ENCODE measurements at places on chromosomes 12 and 14.

DNA sequence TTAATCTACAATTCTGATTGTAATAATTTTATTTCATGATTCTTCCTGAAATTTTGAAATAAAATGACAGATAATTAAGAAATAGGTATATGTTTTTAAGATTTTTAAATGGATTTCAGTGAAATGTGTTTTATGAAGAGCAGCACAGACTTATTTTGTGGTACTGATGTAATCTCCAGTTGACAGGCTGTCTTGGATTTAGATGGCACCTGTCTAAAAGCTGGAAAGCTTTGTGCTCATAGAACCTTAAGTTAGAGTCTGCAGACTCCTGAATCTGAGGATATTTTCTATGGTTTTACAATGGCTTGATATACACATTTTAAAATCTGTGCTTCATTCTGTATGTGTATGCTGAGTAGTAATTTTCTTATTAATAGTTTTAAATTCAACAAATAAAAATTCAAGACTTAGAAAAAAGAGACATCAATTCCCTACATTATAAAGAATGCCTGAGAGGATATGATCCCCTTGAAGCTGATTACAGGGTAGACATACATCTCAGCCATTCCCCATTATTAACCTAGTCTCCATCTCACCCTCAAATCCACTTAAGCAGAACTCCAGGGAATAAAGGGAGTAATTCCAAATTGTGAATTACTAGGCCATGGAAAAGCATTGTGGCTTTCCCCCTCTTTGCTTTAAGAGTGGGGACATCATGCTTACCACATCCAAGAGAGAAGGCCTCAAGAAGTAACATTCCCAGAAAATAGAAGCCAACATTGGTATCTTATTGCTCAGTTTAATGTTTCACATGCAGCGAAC lies 33.7 kb upstream of the ACSS3 start:
- no peak for DNase-seq

DNA sequence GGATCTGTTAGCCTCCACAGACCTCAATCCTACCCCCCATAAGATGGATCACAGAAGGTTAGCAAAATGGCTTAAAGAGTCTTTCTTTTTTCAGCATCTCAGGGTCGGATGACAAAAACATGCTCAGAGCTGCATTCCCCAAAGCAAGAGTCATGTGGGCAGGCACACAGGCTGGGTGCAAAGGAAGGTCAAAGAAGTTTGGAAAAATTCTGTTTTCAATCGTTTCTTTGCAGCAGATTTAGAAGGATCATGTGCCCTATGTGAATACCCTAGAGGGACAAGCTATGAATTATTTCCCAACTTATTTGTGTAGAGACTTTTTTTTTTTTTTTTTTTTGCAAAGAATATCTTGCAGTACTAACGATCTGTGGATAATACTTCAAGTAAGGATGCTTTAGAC lies 845.4 kb downstream of the VRK1 start:
- DNase-seq, result no peak

DNA sequence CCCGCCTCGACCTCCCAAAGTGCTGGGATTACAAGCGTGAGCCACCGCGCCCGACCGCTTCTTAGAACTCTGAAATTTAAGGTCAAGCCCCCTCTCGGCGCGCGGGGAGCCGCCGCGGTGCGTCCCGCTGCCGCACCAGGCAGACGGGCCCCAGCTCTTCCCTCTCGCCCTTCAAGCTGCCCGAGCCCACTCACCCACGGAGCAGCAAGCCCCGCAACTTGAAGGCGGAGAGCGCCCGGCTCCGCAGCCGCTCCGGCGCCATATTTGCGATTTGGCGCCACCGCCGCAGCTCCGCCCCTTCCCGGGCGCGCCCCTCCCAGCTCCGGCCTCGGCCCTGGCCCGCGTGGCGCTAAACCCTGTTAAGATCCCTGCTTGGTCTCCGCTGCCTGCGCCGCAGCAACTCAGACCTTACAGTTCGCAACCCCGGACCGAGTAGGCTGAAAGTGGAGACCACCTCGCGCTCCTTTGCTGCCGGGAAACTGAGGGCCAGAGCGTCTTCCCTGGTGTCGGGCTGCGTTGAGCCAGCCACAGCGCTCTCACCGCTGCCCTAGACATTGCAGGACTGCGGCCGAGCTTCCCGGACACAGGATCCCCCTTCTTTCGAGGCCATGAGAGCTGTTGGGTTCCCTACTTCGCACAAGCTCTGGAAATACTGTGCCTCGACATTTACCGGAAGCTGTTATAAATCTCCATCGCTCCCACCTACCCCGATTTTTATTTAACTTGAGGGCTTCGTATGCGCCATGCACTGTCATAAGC lies at the start of gene POLE2:
Gene POLE2, minus strand, starts transcription at position 273 of the 759 bp plus-strand sequence. Its CDS starts 11 bp downstream, at position 262.
- peak; percentile 67 for DNase-seq

- DNase-seq, result no peak
Measured at GRCh38 chr12:9051158-9051550, 61.8 kb downstream of the KLRG1 start.

DNA sequence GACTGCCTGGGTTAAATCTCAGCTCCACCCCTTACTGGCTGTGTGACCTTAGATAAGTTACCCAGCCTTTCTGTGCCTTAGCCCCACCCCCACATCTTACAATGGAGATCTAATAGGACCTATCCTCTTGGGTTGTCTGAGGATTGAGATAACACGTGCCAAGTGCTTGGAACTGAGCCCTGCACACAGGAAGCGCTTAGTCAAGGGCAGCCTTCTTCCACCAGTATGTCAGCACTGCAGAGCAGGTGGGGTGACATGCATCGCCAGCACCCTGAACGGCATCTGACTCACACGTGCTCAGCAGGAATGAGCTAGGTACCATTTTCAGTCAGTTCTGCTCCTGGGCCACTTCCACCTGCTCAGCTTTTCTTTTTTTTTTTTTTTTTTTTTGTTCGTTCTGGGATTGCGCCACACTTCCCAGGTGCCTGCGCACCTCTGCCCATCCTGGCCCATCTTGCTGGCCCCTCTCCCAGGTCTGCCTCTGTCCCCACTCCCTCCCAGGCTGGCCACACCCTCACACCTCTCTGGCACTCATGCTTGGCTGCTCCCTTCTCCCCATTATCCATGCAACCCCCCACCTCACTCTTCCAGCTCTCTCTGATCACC lies 19.6 kb downstream of the LGMN start:
- no peak for DNase-seq

DNA sequence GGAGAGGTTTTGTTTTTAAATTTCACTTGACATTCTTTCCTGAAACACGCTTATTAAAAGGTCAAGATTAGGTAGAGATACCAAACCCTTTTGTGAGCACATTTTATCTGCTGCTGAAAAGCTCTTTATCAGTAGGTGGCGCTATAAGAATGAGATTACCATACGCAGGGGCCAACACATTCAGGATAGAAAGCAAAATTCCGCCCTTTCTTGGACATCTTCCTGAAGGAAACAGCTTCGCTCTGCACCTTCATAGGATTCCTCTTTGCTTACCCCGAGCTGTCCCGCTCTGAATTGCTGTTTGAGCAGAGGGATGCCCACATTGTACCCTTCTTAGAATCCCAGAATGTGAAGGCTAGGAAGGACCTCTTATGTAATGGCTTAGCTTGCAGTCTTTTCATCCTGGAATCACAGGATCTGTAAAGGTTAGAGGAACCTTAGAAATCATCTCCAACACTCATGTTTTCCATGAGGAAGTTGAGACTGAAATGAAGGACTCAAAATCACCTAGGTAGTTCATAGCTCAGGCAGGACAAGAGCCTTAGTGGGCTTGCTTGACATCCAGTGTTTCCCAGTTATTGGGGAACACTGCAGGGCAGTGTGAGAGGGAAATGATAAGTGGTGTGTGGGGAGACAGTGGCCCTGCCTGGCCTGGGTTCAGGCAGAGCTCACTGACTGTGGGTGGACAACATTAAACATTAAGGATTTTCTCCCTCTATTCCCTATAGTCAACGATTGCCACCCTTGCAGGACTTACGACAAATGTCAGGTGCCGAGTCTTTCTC lies 38.7 kb upstream of the CRY1 start:
- peak; percentile 78 for DNase-seq

DNA sequence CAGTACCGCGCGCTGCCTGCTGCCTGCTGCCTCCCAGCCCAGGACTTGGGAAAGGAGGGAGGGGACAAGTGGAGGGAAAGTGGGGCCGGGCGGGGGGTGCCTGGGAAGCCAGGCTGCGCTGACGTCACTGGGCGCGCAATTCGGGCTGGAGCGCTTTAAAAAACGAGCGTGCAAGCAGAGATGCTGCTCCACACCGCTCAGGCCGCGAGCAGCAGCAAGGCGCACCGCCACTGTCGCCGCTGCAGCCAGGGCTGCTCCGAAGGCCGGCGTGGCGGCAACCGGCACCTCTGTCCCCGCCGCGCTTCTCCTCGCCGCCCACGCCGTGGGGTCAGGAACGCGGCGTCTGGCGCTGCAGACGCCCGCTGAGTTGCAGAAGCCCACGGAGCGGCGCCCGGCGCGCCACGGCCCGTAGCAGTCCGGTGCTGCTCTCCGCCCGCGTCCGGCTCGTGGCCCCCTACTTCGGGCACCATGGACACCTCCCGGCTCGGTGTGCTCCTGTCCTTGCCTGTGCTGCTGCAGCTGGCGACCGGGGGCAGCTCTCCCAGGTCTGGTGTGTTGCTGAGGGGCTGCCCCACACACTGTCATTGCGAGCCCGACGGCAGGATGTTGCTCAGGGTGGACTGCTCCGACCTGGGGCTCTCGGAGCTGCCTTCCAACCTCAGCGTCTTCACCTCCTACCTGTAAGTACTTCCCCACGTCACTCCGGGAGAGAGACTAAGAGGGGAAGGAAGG lies at the start of gene LGR5:
Gene LGR5, plus strand, starts transcription at position 186 of the 732 bp plus-strand sequence. Its CDS starts 283 bp downstream, at position 469.
- DNase-seq, result peak; percentile 19

DNA sequence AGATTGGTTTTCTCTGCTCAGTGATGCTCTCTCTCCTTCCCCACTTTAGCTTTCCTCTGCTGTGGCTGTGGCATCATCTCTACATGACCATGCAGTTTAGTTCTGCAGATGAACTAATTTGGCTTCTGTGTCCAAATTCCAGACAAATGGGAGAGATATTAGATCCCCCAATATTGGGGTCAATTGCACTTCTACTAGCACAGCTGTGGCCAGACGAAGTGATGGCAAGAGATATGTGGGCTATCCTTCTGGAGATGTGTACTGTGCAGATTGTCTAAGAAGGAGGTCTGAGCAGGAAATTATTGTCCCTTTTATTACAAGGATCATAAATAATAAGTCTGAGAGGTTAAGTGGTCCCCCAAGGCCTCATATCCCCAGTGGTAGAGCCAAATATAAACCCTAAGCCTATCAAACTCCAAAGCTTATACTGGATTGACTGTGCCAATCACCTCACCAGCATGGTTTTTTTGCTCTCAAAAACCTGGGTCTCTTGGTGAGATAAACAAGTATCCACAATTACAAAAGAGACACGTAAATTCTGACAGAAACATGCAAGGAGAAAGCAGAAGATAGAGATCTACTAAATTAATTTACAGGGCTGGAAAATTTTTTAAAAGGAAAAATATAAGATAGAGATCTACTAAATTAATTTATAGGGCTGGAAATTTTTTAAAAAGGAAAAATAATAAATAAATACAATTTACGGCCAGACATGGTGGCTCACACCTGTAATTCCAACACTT lies 29.1 kb upstream of the GCH1 start:
- no peak for DNase-seq

DNA sequence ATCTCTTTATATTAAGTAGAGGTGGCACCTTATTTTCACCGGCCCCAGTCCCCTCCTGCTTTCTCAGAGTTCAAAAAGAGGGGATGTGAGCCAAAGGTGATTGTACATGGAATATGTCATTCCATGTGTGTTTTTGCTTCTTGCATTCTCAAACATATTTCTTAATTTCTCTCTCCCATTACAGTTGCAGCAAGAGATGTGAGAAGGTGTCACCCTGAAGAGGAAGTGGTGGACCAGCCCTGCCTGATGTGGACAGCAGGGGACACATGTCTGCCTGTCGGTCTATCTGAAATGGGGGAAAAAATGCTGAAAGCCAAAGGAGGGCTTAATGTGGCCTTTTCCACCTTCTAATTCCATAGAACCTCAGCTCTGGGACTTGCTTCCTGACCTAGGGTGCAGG lies 1.9 kb upstream of the FOXN3 start:
- DNase-seq, result no peak

- no peak for DNase-seq
Measured at GRCh38 chr12:17076028-17076744, 470.2 kb upstream of the LMO3 start.

DNA sequence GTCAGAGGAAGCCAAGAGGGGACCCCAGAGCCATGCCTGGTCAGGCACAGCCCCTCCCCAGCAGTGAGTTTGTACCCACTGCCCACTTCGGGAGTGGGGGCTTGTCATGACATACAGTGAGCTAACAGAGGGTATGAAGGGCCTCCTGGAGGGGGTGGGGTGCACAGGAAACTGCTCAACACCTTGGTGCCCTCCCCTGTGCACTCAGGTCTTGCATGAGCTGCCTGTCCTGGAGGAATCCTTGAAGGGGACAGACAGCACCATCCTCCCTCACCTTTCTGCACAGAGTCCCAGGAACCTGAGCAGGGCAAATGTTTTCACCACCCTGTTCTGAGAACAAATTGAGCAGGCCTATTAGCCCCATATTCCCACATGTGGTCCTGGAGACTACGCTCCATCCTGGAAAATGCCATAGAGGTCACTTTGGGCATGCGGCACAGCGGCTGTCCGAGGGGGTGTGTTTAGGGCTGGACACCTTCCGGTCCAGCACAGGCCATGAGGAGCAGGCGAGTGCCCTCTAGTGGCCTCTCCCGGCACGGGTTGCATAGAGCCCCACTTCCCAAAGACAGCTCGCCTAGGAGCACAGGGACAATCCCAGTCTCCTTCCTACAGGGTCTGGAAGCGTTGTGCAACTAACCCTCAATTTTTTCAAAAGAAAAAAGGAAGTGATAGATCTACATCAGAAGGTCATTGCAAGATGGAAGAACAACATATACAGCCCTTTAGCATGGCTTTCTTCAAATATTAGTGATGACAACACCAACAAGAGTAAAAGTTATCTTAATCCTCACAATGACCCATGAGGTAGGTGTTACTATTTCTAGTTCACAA lies 31.9 kb upstream of the ZFP36L1 start:
- peak; percentile 76 for DNase-seq

GRCh38 chr12:23887055-23887835 lies 62.2 kb downstream of the SOX5 start:
- DNase-seq, result no peak

DNA sequence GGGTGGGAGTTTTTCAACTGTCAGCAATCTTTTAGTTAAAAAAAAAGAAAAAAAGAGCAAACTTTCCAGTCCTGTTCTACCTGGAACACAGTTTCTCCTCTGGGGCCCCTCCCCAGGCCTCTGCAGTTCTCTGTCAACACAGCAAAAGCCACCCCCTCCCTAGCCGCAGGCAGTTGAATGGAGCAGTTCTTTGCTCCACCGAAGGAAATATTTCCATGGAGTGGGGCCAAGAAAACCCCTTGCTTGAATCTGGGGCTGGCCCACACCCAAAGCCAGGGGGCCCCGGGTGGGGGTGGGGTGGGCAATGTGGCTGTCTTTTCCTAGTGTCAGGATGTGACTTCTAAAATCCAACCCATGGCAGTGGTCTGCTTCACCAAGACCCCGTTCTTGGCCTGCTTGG lies 5.0 kb upstream of the MEG3 start:
- no peak for DNase-seq
